ENCODE measurements at places on chromosomes 7 and 10.
A peak's percentile ranks its signal among the peaks of the same experiment; 100 is the strongest.

DNA sequence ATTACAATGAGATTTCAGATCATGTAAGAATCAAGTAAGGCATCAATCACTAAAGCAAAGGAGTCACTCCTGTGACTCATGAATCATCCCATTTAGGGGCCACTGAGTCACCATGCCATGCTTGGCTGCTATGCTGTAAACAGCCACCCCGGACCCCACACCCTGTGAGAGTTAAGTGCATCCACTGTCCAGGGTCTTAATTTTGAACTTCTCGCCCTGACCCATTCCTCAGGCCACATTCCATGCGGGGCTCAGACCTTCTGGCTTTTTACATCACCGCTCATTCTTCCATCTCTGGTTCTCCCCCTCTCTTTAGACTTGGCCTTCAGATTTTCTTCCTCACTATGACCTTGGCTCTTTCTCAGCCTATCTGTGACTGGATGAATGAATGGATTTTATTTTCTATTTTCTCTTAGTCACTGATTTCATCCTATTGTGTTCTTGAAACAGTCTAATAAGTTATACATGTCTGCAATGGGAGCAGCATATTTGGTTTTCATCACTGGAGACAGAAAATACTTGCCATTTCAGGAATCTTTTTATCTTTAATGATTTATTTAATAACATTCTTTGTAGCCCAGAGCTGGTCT lies 239.6 kb downstream of the SKIDA1 start:
- DNase-seq = no peak

GRCh38 chr10:91389636-91390512 lies 20.3 kb upstream of the HECTD2 start:
- DNase-seq = no peak

DNA sequence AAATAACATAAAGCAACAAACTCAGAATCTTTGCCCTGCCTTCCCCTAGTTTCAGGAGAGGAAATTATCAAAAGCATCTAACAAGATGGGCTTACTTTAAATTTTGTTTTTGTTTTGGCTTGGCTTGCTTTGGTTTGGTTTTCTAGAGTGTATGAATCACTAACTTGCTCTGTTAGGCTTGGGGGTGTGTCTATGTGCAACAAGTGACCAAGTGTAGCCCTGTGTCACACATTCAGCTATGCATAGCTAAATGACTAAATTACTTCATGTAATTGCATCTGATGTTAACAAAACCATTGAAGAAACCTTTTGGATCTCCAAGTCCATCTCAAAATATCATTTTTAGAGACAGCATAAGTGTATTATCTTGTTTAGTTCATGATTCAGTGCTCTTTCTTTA lies 251.0 kb downstream of the TFEC start:
- DNase-seq = no peak

DNA sequence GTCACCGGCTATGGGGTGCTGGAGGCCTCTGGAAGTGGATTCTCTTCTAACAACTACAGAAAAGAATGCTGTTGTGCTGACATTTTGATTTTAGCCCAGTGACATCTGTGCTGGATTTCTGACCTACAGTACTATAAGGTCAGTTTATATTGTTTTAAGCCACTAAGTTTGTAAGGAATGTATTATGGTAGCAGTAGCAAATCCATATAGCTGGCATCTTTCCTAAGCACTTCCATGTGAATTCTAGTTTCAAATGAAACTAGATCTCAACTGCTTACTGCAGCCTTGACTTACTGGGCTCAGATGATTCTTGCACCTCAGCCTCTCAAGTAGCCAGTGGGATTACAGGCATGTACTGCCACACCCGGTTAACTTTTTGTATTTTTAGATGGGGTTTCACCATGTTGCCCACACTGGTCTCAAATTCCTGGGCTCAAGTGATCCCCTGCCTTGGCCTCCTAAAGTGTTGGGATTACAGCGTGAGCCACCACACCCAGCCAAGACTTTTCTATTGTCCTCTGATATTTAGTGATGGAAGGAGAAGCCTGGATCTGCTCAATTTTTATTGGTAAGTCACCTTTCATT lies 414.0 kb downstream of the PHTF2 start:
- DNase-seq = no peak

DNA sequence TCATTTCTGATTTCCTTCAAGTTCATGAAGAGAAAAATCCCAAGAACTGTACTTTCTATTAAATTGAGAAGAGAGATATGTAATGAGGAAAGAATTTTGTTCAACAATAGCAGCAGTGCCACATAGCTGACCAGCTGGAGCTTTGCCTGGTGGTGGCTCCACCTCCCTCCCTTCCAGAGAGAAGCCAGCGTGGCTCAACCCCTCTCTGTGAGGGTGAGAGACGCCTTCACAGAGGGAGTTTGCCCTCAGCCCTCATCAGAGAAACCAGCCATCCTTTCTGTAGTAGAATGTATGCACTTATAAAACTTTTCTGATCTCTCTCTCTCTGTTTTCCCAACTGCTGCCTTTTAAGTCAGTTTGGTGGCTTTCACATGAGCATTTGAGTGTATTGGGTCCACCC lies 20.5 kb upstream of the COL1A2 start:
- DNase-seq = no peak

GRCh38 chr10:69851306-69851705 lies 49.6 kb downstream of the COL13A1 start:
- no peak for DNase-seq

- no peak for DNase-seq
Observed at GRCh38 chr7:37371755-37372154, 76.9 kb downstream of the ELMO1 start.

DNA sequence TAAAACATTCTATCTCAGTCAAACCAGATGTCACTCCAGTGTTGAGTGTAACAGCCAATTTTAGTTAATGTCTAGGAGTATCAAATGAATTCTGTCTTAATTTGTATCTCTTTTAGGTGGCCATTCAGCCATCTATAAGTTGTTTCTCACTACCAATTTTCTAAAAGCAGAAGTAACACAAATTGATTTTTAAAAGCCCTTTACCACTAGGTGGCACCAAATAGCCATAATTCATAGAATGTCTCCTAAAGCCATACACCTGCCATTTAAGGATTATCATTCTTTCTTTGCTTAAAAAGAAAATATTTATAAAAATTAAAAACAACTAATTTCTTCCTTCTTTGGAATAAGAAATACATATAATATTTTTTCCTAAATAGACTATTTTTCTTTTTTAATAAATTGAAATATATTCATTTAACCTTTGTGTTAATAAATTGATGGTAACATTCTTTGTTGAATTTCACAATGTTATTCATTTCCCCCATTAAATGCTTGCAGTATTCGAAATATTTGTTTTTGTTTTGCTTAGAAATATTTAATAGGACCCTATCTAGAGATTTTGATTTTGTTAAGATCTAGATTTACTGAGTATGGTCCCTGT lies 107.8 kb upstream of the PPP1R3A start:
- peak; percentile 73 for DNase-seq

GRCh38 chr7:2722591-2722990 lies 34.6 kb downstream of the AMZ1 start:
- DNase-seq = no peak

DNA sequence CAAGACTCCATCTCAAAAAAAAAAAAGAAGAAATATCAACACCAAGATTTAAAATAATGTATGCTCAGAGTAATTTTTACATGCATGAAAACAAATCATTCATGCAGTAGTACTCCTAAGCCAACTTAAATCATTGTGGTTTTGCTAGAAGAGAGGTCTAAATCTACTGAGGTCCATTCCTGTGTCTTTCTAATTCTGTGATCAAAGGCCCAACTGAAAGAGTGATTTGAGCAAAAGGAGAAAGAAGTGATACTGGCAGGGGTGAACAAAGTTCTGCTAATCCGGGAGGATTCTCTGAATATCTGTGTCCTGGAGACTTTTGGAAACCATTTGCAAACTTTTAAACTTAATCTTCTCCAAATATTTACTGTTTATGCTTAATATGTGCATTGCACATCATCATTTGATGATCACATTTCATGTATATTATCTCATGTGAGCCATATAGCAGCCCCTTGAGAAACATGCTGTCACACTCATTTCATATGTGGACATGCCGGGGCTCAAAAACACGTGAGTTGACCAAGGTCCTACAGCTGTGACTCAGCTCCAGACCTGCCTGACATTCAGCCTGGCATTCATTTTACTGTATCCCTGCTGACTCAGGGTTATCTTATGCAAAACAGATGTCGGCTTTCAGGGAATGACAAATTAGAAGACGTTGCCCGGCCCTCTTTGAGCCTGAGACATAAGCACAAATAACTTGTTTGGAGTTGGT lies 76.4 kb downstream of the FAM107B start:
- no peak for DNase-seq

- no peak for DNase-seq
Observed at GRCh38 chr7:132162556-132163144, 413.6 kb downstream of the PLXNA4 start.

GRCh38 chr10:62098278-62099121 lies 170.1 kb downstream of the RTKN2 start:
- no peak for DNase-seq

DNA sequence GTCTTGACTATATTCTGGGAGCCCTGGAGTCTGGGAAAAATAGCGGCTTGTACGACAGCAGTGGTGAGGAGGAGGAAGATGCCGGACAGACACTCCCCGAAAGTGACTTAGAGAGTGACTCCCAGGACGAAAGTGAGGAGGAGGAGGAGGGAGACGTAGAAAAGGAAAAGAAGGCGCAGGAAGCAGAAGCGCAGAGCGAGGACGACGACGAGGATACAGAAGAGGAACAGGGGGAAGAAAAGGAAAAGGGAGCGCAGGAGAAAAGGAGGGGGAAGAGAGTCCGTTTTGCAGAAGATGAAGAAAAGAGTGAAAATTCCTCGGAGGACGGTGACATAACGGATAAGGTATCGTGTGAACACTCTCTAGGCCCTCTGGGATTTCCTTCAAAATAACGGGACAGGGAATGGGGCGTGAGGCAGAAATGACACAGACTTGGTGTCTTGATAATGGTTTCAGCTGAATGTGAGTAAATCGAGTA lies 908 bp downstream of the NOM1 start:
- no peak for DNase-seq

DNA sequence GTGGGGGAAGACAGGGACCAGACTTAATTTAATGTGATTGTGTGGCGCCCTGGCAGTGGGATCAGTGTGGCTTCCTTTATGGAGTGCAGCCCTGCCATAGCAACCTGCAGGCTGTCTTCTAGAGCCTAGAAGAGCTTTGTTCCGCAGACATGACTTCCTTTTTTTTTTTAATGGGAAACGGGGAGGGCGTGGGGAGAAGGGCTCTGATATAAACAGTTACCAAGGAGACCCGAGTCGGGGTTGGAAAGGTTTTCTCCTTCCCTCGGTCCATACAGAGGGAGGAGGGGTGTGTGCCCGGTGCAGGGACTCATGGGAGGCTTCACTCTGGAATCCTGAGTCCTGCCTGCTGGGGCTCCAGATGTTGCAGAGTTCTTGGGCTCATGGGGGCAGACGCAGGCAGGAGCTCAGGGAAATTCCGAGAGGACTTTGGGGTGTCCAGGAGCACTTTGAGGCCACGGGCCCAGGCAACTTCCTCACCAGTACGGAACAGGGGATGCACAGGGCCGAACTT lies 26.9 kb downstream of the TMEM120A start:
- peak; percentile 53 for DNase-seq

DNA sequence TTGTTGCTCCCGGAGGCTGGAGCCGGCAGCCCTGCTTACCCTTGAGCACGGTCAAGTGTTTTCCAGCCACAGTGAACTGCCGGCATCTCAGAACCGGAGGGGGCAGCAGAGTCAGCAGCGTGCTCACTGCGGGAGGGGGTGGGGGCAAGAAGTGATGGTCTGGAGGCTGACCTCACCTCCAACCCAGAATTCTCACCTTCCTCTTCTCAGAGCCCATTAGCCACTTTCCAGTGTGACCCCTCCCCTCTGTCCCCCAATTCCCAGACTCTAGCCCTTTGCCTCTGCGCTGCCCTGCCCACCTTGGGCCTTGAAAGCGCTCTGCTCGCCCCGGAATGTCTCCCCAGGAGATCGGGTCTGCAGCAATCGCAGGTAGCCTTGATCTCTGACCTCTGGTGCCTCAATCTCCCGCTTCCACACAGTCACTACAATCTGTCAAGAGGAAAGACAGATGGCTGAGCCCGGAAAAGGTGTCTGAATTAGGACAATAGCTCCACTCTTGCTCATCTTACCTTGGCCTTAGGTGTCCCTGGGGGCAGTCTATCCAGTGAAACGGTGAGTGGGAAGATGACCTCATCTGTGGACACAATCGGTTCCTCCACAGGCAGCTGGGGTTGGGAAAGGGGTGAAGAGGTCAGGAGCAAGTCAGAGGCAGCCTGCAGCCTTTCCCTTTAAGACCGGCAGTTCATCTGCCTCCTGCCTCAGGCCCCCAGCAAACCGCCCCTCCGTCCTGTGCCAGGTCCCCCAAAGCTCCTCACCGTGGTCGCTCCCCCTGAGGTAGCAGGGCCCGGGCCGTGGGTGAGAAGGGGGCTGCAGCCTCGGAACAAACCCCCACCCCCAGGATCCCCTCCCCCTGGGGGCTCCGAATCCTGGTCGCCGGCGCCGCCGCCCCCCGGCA lies 942 bp downstream of the TRAPPC14 start:
- DNase-seq = no peak

DNA sequence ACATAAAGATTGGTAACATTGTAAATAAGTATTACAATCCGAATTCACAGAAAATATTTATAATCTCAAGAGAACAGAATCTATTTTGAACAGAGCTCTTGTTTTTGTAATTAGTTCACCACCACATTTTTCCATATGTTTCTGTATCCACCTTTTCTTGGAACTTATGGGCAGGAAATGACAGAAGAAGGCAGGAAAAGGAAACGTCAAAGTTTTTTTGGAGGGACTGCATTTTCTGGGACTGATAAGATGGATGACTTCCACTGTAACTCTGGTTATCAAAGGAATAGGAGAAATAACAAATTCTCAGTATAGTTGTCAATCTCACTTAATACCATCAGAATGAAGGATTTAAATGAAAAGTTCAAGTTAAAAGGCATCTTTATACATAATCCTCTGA lies 75.1 kb upstream of the SMNDC1 start:
- no peak for DNase-seq

DNA sequence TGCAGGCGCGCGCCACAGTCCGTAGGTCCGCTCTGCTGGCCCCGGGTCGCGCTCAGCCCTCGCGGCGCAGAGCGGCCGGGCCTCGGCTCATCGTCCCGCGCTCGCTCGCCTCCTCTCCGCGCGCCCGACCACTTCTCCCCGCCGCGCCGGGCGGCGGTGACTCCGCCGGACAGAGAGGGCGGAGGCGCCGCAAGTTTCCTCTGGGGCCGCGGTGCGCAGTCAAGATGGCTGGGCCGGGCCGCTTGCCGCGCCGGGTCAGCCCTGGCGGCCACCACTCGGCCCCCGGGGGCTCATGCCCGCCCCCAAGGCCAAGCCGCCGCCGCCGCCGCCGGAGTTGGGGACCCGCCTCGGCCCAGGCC lies 441 bp downstream of the FZD8 start:
- no peak for DNase-seq

GRCh38 chr7:42159130-42159529 lies 77.9 kb downstream of the GLI3 start:
- no peak for DNase-seq

DNA sequence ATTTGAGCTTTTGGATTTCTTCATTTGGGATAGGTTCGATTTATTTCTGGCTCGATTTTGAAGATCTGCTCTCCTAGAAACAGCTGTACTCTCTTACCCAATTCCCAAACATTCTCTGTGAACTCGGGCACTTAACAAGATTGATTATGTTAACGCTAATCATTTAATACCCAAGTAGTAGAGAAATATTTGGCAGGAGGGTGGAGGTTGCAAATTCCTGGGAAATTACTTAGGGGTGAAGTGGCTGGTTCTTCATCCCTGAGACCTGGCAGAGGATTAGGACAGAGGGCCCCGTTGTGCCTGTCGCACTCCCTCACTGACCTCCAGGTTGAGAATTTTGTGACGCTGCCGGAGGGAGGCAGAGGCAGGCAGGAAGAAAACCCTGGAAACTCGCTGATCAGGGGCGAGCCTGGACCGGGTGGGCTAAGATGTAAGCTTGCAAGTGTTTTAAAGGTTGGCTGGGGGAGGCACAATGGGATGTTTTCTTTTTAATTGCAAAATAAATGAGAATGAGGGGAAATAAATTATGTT lies 182.6 kb downstream of the TCF7L2 start:
- no peak for DNase-seq

Data from NCI-H187 (cell line).